Activated CD4-positive, CD25-positive, alpha-beta regulatory T cell treated with anti-CD3 and anti-CD28 coated beads, Interleukin-2, amount 50 U/mL, for 16 hours (primary cell): ENCODE measurements at places on chromosomes 7 and 10.

DNA sequence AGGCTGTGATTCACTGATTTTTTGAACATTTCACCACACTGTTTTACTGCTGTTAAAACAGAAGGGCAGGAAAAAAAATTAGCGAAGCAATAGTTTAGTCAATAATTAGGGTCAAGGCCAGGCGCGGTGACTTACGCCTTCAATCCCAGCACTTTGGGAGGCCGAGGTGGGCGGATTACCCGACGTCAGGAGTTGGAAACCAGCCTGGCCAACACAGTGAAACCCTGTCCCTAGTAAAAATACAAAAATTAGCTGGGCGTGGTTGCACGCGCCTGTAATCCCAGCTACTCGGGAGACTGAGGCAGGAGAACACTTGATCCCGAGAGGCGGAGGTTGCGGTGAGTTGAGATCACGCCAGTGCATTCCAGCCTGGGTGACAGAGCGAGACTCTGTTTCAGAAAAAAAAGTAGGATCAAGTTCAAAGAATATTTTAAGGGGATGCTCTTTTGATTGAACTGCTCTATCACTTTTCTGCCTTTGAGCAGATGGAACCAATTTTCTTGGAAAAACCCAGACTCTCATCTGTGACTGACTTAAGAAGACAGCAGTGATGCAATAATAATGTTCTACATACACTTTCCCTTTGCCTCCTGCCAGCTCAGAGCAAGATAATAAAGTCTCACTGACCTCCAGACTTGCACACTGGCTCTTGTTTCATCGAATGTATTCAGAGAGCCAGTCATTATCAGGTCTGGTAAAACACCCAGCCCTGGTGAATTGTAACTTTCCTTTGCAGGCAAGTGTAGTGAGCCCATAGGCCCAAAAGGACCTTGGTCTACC, 1.6 kb upstream of the PPA1 start:
- no peak for DNase-seq

- no peak for DNase-seq
Measured at GRCh38 chr7:151862606-151863381, 14.1 kb downstream of the PRKAG2 start.

- no peak for DNase-seq
Measured at GRCh38 chr7:157096286-157097055, 42.3 kb upstream of the UBE3C start.

GRCh38 chr10:58590152-58590840, 77.6 kb downstream of the BICC1 start:
- DNase-seq: no peak

- no peak for DNase-seq
Measured at GRCh38 chr7:18386607-18387006, 108.9 kb upstream of the HDAC9 start.

- no peak for DNase-seq
Measured at GRCh38 chr10:69703766-69704630, 74.0 kb downstream of the FAM241B start.

- no peak for DNase-seq
Measured at GRCh38 chr7:104111271-104111670, 96.5 kb downstream of the ORC5 start.

- no peak for DNase-seq
Measured at GRCh38 chr7:55409482-55410225, 44.5 kb downstream of the LANCL2 start.

DNA sequence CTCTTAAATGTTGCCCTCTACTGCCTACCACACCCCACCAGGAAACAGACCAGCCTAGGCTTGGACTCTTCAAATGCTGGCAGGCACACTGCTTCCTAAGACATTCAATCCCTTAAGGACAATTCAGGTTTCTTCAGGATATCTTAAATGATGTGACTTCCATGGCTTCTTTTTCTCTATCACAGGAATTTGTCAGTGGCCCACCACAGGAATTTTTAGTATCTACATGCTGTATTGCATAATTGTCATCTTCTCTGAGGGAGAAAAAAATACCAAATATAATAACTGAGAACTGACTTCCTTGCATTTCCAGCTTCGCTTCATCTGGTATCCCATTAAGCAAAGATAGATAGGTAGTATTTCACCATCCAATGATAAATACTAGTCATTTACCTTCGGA, 129.3 kb downstream of the WNT2 start:
- DNase-seq: no peak

GRCh38 chr7:24728503-24729364, 28.5 kb downstream of the GSDME start:
- no peak for DNase-seq

- DNase-seq: no peak
Measured at GRCh38 chr7:155684543-155684942, 40.1 kb downstream of the RBM33 start.

DNA sequence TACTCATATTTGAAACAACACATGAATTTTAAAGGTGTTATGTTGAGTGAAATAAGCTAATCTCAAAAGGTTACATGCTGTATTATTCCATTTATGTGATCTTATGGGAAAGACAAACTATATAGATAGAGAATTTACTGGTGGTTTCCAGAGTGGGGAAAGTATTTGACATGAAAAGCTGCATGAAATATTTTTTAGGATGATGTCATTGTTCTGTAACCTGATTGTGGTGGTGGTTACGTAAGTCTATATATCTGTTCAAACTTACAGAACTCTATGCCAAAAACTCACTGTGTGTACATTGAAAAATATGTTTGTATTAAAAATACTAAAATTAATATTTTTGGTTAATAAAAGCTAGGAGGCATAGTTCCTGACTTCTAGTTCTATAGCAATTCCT, 453.0 kb downstream of the SORCS3 start:
- no peak for DNase-seq

DNA sequence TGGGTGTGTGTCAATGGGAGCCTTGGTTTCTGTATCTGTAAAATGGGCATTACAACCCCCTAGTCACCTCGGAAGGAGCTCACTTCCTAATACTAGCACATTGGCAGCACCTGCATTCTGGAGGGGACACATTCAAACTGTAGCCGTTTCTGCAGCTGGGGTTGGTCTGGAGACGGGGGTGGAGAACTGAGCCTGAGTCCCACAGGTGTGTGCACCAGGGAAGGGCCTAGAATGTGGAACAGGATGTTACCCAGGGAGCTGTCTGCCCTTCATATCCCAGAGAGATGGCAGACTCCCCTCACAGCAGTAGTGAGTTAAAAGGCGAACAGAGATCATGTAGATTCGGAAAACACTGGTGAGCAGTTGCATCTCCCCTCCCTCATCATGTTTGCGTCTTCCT, 272.8 kb upstream of the ZNF32 start:
- DNase-seq: no peak

GRCh38 chr10:132888898-132889490, 53.4 kb downstream of the CFAP46 start:
- DNase-seq: no peak

DNA sequence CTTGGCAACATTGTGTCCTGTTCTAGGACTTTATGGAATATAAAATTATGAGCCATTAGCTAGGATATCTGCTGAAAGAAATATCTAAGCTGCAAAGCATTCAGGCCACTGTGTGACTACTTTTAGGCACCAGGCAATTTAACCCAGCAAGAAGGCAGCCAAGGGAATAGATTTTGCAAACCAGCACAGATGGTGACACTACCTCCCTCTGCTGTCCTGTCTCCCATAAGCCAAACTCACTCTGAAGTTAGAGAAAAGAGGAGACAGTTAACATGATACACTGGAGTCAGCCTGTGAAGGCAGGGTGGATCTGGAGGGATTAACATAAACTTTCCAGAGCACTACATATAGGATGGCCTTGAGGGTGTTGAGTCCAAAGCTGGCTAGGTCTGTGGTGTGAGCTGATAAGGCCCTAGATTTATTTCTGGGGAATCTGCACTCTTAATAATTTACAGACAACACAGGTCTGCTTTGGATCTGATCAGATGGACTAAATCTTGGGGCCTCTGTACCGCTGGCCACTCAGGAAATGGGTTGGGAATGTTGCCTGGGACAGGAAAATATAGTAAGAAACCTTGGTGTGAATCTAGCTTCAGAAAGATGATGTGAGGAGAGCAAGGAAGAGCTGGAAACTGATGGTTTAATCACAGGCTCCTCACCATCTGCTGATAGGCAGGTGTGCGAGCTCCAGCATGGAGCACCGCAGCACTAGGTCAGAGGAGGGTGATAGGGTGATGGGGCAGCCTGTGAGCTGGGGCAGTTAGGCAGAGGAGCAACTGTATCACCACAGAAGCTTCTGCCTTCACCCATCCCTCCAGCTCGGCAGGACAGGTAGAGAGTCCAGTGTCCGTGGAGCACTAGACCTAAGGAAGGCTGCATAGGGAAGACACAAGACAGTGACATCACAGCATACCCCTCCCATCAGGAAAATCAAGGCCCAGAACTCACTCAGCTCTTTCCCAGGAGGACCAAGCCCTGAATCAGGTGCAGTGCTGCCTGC, 229.9 kb upstream of the PRSS1 start:
- DNase-seq: no peak

DNA sequence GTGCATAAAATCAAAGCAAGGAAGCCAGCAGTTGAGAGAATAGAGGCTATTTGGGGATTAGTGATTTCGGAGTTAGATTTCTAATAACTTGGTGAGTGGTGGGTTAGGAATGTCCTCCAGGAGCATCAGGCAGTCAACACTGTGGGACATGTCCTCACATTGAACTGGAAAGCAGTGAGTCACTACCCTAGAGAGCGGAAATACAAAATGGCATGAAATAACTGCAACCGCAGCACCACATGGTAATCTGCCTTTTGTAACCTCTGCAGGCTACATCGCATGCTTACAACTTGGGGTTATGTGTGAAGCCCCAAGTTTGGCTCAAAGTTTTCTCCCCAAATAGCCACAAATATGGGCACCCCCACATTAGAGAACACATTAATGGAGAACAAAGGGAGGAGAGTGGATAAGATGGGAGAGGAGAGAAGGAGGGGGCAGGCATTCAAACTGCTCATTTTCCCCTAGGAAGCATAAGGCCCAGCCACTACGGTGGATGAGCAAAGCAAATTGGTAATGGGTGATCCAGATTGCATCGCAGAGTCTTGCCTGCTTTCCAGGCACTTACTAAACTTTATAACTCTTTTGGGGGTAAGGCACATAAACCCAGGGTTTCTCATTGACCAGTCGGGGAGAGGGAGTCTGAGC, 22.0 kb upstream of the SLF2 start:
- DNase-seq: no peak

DNA sequence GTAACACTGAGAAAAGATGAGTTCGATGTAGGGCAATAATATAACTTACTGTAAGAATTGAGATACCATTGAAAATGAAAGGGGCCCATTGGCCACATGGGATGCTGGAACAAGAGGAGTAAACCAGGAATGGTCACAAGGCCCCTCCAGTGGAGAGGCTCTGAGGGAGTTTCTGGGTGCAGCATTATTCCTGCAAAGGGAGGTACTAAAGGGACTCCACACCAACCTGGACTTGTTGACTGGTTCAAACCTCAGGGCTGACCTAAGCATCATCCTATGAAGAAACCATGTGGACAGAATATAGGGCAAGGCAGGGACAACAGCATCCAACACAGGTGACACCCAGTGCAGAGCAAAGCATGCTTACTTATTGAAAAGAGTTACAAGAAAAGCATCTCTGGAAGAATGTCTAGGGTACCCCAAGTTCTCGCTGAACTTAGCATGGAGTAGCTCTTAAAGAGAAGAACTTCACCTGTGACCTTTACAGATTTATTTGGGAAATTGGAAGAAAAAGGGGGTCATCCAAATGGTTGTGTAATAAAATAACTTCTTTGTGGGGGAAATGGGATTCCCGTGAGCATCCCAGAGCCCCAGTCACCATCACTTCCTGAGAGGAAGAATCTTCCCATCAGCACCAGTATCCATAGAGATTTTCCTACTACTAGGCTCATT, 34.7 kb downstream of the PRSS2 start:
- no peak for DNase-seq

- DNase-seq: no peak
Measured at GRCh38 chr7:4154882-4155535, 527.1 kb upstream of the FOXK1 start.

GRCh38 chr7:82019551-82020475, 250.0 kb upstream of the HGF start:
- DNase-seq: no peak

DNA sequence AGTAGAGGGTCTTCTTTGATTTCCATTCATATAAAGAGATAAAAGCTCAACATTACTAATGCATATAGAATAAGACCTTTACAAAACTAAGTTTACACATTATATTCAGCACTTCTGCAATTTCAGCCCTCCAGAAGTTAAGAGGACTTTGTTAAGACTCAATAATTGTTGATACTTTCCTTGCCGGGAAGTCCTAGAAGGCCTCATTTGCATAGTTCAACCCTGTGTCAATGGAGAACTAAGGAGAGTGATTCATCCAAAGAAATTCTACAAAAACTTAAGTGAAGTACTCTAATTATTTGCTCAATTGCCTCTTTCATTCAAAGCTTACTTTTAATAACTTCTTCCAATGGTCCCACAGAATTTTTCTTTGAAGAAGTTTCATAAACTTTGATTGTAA, 1060.3 kb upstream of the CELF2 start:
- no peak for DNase-seq

GRCh38 chr7:157335236-157335635, 1.6 kb upstream of the DNAJB6 start:
- DNase-seq: no peak
